ENCODE measurements at places on chromosomes 2 and 18.

GRCh38 chr2:31319406-31320175 lies 85.6 kb downstream of the EHD3 start:
- peaks cover 61% of the 10 kb centered on the region for H3K4me1 ChIP-seq
- peak overlapping the region; percentile 66 for H3K27ac ChIP-seq
- no peak overlapping the region for H3K4me3 ChIP-seq
- DNase-seq: no peak
- no peaks in the 10 kb centered on the region for H3K27me3 ChIP-seq

GRCh38 chr2:44680424-44680971 lies 261.0 kb upstream of the SIX3 start:
- H3K4me3 ChIP-seq: no peak overlapping the region
- H3K27me3 ChIP-seq: no peaks in the 10 kb centered on the region
- no peak overlapping the region for H3K27ac ChIP-seq
- no peak for DNase-seq
- H3K36me3 ChIP-seq: no peaks in the 10 kb centered on the region

GRCh38 chr2:160294339-160294803 lies 94.3 kb upstream of the ITGB6 start:
- no peaks in the 10 kb centered on the region for H3K27me3 ChIP-seq
- peak overlapping the region; percentile 36 for H3K27ac ChIP-seq
- no peak for DNase-seq
- H3K36me3 ChIP-seq: peaks cover 23% of the 10 kb centered on the region
- peaks cover 23% of the 10 kb centered on the region for H3K4me1 ChIP-seq
- no peak overlapping the region for H3K4me3 ChIP-seq

GRCh38 chr2:167059173-167059572 lies 170.9 kb downstream of the XIRP2 start:
- DNase-seq: no peak
- H3K27ac ChIP-seq: no peak overlapping the region
- H3K36me3 ChIP-seq: no peaks in the 10 kb centered on the region
- H3K27me3 ChIP-seq: no peaks in the 10 kb centered on the region
- no peaks in the 10 kb centered on the region for H3K4me1 ChIP-seq

Measured in thymus (tissue), 14 donors.